ENCODE measurements at places on chromosomes 5 and 9.

DNA sequence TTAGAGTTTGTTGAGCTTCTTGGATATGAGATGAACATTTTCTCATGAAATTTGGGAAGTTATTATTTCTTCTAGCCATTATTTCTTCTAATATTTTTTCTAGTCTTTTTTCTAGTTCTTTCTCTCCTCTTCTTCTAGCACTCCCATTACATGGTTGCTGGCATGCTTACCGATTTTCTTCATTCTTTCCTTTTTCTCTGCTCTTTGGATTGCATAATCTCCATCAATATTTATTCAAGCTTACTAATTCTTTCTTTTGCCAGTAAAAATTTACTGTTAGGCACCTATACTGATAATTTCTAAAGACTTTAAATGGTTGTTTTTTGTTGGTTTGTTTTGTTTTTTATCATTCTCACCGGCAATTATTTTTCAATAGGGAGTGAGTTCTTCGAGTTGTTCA lies 114.8 kb upstream of the RASEF start:
- no peak for DNase-seq

DNA sequence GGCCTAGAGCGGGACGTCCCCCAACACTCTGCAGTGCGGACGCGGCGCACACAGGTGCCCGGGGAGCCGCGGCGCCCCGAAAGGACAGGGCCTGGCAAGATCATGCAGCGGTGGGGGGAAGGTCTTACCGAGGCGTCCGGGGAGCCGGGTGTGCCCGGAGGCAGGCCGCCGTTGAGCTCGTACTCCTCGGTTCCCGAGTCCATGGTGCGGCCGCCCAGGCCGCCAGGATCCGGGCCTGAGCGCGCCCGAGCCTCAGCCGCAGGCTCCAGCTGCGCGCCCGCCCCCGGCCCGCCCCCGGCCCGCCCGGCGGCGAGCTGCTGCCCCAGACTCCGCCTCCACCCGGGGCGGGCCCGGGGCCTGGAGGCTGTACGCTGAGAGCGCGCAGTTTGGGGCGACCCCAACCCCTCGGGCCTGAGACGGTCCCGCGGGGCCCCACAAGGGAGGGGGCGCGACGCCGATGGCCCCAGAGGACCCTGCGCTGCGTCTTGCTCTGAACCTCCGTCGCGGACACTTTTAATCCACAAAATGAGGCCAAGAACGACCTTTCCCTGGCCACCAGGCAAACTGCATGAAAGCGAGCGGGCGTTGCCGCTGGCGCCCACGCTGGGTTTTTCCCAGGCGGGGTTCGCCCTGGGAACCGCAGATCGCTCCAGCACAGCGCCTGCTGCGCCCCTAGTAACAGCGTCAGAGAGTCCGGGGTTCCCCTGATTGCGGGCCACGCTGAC lies at the start of gene NINJ1:
Gene NINJ1 (minus strand): TSS at position 237 of the 725 bp plus-strand sequence. CDS start 34 bp downstream, at position 203.
- DNase-seq = peak; percentile 70

DNA sequence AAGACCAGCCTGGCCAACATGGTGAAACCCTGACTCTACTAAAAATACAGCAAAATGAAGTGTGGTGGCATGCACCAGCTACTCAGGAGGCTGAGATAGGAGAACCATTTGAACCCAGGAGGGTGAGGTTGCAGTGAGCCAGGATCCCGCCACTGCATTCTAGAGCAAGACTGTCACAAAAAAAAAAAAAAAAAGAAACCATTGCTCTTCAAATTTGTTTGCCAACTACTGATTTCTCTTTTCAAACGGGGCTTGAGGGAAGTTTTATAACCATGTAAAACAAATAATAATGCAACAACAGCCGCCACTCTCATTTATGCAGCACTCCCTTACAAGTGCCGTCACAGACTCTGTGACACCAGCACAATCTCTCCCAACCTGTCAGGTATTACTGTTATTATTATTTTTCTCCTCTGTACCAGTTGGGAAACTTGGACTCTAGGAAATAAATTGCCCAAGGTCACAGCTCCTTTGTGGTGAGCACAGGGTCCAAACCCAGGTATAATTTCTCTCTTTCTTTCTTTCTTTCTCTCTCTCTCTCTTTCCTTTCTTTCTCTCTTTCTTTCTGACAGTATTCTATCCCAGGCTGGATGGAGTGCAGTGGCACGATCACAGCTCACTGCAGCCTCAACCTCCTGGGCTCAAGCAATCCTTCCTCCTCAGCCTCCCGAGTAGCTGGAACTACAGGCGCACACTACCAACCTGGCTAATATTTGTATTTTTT lies 25.4 kb downstream of the SERINC5 start:
- DNase-seq = no peak

DNA sequence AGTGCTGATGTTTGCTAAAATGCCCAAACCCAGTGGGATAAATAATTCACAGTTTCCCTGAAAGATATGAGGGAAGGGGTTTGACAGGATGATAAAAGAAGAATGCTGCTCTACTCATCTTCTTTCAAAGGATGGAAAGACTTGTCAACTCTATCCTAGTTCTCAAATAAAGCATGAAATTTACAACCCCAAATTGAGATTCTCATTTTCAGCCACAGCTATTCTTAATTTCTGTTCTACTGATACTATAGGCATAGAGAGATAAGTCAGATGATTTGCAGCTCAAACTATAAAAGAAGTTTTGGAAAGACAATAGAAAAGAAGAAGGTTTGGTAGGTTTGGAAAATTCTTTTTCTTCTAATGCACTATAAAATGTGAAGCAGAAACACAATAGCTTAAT lies 542.6 kb downstream of the CSNK1G3 start:
- DNase-seq = no peak

DNA sequence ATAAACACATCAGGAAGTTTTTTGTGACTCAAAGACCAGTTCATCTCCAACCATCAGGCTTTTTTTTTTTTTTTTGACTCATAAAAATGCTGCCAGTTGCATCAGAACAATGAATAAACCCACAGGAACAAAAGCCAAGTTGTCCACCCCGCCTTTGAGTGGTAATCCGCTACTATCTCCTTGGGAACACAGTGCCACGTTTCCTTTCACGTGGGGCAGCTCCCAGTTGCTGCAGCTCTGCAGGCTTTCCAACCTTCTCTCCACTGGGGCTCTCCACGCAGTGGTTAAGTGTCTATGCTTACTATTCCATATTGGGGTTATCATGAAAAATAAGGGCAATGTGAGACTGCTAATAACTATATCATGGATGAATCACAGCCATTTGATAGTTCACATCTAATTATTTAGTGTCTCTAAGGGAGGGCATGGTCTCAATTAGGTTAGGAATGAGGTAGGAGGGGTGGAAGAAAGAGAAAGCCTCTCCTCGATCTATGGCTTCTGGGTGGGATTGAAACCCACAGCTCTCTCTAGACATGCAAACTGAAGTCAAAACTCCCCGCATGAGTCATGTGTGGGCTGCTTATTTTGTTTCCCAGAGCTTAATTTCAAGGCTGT lies 55.8 kb upstream of the ACTBL2 start:
- DNase-seq = peak; percentile 9

DNA sequence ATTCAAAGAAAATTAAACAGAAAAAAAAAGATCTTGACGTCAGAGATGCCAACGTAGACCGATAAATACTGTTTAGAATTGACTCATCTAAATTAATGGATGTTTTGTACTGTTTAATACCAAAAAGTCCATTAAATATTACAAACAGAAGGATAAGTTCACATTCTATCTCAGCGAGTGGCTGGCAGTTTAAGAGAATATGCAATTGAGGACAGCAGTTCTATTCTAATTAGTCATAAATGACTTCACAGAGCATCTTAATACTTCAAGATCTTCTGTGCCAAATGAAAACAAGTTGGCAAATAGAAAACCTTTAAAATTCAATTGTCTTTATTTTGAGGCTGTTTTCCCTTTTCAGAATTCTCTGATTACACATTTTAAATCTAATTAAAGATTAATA lies 326.6 kb upstream of the NREP start:
- DNase-seq = no peak

GRCh38 chr9:135015565-135015964 lies 71.9 kb upstream of the OLFM1 start:
- no peak for DNase-seq

GRCh38 chr5:126481243-126481642 lies 58.0 kb downstream of the GRAMD2B start:
- DNase-seq = no peak

DNA sequence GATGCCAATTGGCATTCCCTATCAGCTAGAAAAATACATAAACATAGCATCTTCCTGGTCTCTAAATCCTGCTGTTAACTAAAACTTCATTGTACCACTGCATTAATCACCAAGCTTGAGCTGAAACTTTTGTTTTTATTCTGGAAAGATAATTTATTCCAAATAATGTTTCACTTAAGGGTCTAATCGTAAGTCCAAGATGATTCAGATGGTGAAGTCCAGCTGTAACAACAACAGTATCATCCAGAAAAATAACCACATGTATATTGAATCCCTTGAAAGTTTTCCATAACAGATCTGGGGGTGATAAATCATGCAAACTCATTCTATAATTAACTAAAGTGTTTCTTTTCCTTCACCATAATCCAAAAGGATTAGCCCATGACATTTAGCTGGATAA lies 23.9 kb downstream of the RORB start:
- no peak for DNase-seq

GRCh38 chr5:135188233-135188914 lies 154.3 kb upstream of the PITX1 start:
- no peak for DNase-seq

DNA sequence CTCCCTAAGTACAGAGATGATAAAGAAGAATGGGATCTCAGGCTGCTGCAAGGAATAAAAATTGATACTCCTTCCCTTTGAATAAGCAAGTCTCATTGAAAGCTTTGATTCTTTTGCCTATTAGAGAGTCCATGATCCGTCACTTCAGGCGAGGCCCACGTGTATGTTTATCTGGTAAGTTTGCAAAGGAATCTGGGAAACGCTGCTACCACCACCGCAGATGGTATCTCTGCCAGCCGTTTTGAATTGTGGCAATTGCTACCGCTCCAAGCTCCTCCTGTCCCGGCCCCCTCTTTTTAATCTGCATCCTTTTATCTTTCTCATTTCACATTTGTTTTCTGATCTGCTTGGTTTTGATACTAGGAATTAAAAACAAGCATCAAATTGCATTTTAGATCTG lies 42.9 kb upstream of the GRIA1 start:
- no peak for DNase-seq

GRCh38 chr9:17622141-17622540 lies 43.3 kb downstream of the SH3GL2 start:
- DNase-seq = no peak

DNA sequence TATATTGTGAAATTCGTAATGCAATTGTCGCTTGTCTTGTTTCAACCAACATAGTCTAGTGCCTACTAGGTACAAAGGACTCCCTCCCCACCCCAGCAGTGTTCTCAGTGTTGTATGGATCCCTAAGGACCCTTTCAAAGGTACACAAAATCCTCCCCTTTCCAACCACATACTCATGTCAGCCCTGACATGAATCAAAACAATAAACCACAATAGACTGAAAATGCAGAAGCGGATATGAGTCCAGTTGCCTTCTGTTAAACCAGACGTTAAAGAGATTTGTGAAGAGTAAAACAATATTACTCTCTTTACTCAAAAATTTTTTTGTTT lies 82.4 kb upstream of the IFNK start:
- DNase-seq = no peak

GRCh38 chr5:74322191-74322590 lies 318.3 kb downstream of the ENC1 start:
- no peak for DNase-seq

- no peak for DNase-seq
Measured at GRCh38 chr9:84394036-84394435, 53.5 kb upstream of the SLC28A3 start.

- peak; percentile 5 for DNase-seq
Measured at GRCh38 chr5:159515909-159516415, 185.7 kb upstream of the IL12B start.

GRCh38 chr5:311963-312362 lies 9.6 kb upstream of the AHRR start:
- DNase-seq = no peak

GRCh38 chr5:179346875-179347274 lies 1.6 kb upstream of the ADAMTS2 start:
- DNase-seq = no peak

GRCh38 chr5:140828362-140828737 lies 590 bp downstream of the PCDHA6 start:
- DNase-seq = no peak
